HuH-7 (cell line): ENCODE measurements at places on chromosomes 5 and 9.

- DNase-seq = no peak
Measured at GRCh38 chr5:179120421-179120861, 60.3 kb downstream of the ZNF354C start.

DNA sequence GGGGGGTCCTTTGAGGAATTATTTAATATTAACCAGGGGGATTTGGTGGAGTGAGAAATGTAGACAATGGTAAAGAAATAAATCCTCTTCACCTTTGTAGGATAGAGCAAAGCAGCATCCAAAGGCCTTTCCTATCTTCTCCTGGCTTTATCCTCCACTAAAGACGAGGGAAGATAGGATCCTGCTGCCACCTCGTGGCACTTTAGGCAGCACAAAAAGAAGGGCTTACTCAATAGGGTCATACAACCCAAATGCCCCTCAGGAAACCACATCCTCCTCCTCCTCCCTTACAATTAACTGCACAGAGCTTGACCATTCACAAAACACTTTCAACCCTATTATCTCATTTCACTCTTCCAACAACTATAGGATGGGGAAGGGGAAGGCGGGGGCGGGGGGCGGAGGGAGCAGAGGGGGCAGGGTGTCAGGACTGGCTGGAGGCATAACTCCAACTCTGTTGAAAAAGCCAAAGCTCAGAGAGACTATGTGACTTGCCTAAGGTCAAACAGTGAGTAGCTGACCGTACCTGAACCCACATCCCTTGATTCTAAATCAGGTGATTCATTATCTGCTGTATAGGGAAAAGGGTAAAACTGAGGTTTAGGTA, 45.4 kb upstream of the MYOT start:
- DNase-seq = peak; percentile 30

GRCh38 chr9:83920469-83920926, 734 bp downstream of the KIF27 start:
- DNase-seq = no peak

DNA sequence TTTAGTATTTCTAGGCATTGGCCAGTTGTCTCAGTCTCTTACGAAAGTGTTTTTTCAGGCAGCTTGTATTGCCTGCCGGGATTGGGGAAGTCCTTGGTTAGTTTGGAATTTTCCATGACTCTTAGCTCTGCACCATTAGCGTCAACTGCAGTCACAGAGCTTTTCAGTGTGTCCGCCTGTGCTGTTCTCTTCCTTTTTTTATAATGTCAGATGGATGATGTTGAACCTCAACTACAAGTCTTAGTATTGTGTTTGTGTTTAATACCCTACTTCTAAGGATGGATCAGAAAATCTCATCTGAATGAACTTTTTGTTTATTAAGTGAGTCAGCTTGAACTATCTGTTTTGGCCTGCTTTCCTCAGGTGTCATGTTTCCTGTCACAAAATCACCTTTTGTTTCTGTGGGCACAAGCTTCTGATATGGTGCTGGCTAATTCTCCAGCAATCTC, 33.1 kb downstream of the ATP6V0E1 start:
- peak; percentile 44 for DNase-seq

- DNase-seq = no peak
Measured at GRCh38 chr5:14267991-14268708, 125.0 kb downstream of the TRIO start.

DNA sequence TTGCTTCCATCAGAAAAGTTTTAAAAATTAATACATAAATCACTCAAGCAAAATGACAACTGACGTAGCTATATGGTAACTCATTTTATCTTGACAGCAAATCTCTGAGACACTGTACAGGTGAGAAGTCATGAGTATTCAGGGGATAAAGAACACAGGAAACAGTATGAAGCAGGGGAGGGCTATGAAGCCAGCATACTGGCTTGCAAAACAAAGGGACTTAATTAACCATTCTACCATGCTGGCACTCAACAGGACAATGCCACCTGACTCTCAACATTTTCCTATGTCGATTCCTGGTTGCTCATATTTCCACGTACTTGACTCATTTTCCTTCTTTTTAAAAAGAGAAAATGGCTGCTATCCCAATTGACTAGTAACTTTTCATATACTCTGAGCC, 151.4 kb upstream of the RETREG1 start:
- DNase-seq = no peak

DNA sequence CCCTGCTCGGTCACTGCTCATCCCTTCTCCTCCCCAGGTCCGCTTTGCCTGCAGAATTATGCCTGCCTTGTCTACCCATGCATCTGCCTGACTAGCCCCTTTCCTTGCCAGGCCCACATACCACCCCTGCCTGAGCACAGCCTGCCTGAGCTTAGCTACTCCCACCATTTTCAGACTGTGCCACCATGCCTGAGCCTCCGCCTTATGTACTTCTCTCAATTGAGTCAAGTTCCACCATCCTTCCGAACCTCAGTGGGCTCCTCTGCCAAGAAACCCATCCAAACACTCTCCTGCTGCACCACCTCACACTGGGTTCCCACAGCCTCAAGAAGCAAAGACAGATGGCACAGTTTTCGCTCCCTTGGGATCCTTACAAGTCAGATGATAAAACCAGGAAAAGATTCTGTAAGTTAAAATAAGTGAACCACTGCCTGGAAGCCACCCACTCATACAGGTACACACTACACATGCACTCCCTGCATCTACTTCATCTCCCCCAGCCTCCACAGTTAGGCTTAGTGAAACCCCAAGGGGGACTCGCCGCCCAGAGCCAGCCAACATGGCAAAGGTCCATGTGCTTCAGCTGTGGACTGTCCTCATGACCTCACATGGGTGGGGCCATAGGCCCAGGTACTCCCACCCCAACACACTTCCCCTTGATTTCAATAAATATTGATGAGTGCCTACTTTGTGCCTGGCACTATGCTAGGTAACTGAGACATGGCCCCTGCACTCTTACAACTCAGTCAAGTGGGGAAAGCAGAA, 23.1 kb downstream of the P4HA2 start:
- no peak for DNase-seq

DNA sequence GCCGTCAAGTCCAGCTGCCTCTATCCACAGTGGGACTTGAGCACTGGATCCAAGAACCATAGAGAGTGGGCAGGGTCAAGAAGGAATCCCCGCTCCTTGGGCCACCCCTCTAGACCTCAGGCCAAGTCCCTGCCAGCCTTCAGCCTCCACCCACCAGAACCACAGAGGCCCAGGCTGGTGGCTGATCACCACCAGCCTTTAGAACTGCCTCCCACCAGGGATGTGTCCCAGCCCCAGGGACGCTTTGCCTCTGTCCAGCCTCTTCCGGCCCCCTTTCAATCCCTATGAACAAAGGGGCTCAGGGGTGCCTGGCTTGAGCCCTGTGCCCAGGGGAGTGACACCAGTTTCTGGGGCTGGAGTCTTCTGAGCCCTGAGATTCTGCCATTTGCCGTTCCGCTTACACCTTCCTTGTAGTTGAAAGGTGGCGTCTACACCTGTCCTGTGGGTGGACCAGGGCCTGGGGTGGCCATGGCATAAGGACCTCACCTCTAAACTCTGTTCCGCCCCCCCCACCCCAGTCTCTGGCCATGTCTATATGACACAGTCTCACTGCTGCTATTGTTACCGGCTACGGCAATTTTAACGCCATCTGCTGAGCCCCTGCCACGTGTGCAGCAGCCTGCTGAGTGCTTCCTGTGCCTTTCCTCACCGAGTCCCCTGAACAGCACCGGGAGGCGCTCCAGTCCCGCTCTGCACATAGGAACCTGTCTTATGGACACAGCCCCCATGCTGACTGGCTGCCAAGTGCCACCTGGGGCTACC, 35.7 kb upstream of the ORM1 start:
- no peak for DNase-seq
